ENCODE measurements at places on chromosomes 1 and 21.

DNA sequence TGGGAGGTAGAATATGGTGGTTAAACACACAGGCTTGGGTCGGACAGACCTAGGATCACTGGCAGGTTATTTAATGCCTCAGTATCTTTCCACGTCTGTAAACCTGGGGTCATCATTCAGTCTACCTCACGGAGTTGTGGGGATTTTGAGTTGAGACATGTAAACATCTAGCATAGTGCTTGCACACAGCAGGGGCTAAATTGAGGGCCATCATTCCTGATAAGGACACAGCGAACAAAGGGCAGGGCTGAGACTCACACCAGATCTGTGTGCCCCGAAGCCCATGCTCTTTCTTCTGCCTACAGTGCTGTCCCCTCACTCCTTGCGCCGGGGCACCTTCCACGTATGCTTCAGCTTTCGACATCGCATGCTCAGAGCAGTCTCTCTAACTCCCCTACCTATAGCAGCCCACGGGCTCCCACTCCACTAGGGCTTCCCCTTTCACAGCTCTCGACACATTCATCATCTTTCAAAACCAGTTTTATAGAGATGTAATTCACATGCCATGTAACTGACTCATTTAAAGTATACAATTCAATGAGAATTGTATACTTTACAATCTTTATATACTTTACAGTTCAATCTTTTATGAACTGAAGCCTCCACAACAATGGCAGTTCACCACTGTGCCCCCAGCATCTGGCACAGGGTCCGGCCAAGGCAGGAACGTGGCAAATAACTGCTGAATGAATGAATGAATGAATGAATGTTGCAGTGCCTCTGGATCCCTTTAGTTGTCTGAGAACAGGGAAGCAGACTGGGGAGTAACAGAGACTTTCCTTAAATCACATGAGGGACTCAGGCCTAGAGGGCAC, 48.0 kb downstream of the GPR161 start:
- DNase-seq = no peak

DNA sequence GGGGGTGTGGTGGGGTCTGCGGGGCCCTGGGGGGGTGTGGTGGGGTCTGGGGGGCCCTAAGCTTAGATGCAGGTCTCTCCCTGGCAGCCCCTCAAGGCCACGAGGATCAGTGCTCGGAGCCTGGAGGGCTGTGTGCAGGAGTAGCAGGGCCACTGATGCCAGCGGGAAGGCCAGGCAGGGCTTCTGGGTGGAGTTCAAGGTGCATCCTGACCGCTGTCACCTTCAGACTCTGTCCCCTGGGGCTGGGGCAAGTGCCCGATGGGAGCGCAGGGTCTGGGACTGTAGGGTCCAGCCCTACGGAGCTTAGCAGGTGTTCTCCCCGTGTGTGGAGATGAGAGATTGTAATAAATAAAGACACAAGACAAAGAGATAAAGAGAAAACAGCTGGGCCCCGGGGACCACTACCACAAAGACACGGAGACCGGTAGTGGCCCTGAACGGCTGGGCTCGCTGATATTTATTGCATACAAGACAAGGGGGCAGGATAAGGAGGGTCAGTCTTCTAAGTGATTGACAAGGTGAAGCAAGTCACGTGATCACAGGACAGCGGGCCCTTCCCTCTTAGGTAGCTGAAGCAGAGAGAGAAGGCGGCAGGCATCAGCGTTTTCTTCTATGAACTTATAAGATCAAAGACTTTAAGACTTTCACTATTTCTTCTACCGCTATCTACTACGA, 8.7 kb downstream of the RNF223 start:
- no peak for DNase-seq

GRCh38 chr1:153827168-153827964, 52.2 kb downstream of the SLC27A3 start:
- DNase-seq = no peak

- DNase-seq = no peak
These were observed 48.7 kb downstream of the TRIM33 start for GRCh38 chr1:114462341-114462740.

- DNase-seq = no peak
These were observed 5.2 kb upstream of the GALNT2 start for GRCh38 chr1:230061801-230062200.

Data from NCI-H187 treated with DMSO at 0.1 percent for 48 hours (cell line).